T-helper 2 cell (primary cell): ENCODE measurements at places on chromosomes 12 and 14.

DNA sequence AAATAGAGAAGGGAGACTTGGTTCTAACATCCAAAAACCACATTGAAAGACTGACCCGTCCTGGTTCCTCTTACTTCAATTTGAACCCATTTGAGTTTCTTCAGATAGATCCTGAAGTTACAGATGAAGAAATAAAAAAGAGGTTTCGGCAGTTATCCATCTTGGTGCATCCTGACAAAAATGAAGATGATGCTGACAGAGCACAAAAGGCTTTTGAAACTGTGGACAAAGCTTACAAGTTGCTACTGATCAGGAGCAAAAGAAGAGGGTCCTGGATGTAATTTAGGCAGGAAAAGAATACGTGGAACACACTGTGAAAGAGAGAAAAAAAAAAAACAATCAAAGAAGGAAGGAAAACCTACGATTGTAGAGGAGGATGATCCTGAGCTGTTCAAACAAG is 25.4 kb upstream of the NFKBIA start:
- DNase-seq, result no peak

DNA sequence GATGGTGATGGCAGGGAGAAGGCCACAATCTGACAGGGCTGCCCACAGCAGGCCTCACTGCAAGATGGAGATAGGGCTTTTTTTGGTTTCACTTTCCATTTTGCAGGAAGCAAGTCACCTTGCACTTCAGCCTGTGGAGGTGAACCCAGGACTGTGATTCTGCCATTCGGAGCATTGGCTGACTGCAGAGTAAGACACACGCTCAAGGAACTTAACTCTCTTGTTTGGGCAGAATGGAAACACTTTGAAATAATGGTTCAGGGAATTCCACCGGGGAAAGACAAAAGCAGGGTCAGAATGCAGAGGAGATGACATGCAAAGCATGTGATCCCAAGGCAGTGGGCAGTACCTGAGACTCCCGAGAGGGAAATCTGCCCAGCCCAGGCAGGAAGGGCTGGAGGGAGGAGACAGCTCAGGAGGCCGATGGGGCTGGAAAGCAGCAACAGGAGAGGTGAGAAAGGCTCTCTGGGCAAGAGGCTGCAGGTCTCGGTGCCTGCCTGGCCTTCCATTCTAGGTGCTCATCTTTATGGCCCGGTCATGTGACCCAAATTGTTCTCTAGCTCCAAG is 58.7 kb upstream of the PRMT8 start:
- no peak for DNase-seq

DNA sequence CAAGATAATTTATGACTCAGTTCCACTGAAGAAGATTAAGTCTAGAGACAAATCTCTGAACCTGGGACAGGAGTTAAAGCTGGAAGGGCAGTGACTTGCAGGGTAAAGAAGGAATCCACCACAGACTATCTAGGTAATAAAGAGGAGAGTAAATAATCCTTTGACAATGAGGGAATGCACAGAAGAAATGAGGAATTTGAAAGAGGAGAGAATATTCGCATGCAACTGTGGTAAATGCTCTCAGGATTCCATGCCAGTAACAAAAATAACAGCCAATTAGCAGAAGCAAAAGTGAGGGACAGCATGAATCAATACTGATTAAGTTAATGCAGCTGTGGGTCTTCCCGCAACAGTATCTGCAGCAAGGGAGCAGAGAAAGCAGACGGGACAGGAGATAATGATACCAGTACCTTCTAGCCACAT is 77.0 kb downstream of the KITLG start:
- no peak for DNase-seq

DNA sequence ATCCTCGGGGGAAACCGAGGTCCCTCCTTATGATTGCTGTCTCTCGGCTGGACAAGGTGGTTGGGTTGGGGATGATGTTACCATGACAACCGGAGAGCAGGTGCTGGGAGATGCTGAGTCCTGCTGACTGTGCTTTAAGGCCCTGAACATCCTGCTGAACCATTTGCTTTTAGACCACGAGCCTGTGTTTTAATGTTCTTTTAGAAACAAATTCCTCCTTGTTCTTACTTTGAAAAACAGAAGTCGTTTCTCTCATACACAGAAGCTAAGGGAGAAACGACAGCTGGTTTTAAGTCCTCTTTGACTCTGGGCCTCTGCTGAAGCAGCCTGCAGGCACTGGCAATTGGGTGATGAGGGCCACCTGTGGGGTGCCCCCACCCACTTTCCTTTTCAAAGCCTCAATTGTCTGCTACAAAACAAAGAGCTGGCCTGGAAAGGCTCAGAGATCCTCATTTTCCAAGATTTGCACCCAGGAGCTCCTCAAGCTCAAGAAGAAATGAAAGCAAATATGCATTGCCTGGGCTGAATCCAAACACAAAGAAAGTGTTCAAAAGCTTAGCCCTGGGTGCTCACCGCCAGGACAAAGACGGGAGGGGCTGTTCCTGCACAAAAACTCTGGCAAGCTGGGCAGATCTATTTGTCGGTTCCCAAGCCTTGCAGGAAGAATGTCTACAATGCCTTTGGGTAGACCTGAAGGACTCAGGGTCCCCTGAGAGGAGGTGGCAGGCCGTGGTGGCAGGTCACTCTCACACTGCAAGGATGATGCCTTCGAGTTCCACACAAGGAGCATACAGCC is 90.0 kb upstream of the CLMN start:
- DNase-seq, result no peak

GRCh38 chr12:45426294-45426693 is 210.4 kb downstream of the ANO6 start:
- no peak for DNase-seq

DNA sequence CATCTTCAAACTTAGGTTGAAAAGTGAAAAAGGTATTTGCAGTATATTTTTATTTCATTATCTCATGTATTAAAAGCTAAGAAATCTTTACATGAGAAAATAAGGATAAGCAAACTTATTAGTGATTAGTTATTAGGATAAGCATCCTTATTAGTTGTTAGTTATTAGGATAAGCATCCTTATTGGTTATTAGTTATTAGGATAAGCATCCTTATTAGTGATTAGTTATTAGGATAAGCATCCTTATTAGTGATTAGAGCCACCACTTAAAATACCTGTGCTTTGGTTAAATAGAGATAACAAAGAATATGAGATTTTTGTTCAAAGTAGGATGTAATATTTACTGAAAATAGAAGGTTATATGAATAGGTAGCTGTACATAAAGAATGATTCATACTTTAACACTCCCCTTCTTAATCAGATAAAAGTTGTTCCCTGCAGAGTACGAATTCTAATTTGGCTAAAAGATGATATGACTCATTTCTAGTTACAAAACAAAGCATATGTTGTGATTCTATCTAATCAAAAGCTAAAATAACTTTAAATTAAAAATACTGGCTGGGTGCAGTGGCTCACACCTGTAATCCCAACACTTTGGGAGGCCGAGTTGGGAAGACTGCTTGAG is 56.4 kb downstream of the KDM5A start:
- DNase-seq, result no peak
